ENCODE measurements at places on chromosomes 6 and 20. TPM values are rescaled to one million over a fixed set of nuclear protein-coding genes. Genes with fewer than 3 reads are reported as not detected.

Gene ZSCAN9
- 6.9 TPM for total RNA-seq

Gene SNAP25
- total RNA-seq: not detected

Gene TREML2
- total RNA-seq: 0.17 TPM

Gene THBS2
- 345 TPM for total RNA-seq

Gene ITCH
- 85.9 TPM for total RNA-seq

Gene CDYL
- 38.4 TPM for total RNA-seq

Gene SPACA1
- not detected for total RNA-seq

Gene CBLN4
- total RNA-seq: not detected

Gene TTBK1
- total RNA-seq: 0.03 TPM

Gene HSPA1B
- total RNA-seq: 117 TPM

Gene GMDS
- total RNA-seq: 17.2 TPM

Gene FAM209B
- total RNA-seq: 0.71 TPM

Gene ZC2HC1B
- total RNA-seq: not detected

Gene SAPCD1
- total RNA-seq: 2.4 TPM

Gene MDFI
- total RNA-seq: 150 TPM

Gene GTF3C6
- 73.0 TPM for total RNA-seq

Gene SYCP2
- total RNA-seq: 0.28 TPM

Gene CYB5R4
- 20.1 TPM for total RNA-seq

Gene TGIF2
- total RNA-seq: 16.3 TPM

Gene EYS
- 0.07 TPM for total RNA-seq

Gene DDO
- 0.07 TPM for total RNA-seq

Gene DDX43
- total RNA-seq: 0.99 TPM

Gene HMGN3
- total RNA-seq: 74.9 TPM

Gene USP49
- 1.3 TPM for total RNA-seq

Gene RAET1G
- 1.0 TPM for total RNA-seq

Gene PSORS1C2
- not detected for total RNA-seq

Gene C20orf144
- total RNA-seq: 0.07 TPM

Gene HSP90AB1
- total RNA-seq: 1,222 TPM

Gene CST2
- not detected for total RNA-seq

Gene C6orf141
- 19.8 TPM for total RNA-seq

Gene PCNA
- total RNA-seq: 222 TPM

Gene TRIM31
- total RNA-seq: 0.04 TPM

Gene CCN5
- not detected for total RNA-seq
